ENCODE measurements at places on chromosomes 12 and 14.

GRCh38 chr12:56898938-56899337 lies 35.3 kb downstream of the SDR9C7 start:
- no peak for DNase-seq

DNA sequence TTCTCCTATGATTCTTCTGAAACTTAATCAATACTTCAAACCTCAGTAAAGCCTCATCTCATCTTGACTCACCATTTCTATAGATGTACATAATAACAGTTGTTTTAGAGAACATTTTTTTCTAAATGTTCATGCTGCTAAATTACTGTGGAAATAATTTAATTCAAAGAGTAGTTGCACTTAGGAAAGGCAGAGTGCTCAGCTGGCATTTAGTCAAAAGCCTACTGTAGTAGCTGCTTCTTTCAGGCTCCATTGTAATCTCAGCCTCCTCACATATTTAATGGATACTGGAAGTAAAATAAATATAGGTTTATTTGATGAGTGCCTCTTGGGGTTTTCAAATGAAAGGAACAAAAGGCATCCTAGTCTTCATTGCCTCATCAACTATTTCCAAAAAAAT lies 325.0 kb downstream of the CCER1 start:
- no peak for DNase-seq

- DNase-seq: no peak
Measured at GRCh38 chr12:48004053-48004941, at the start of gene COL2A1. TSS of gene COL2A1 (minus strand) at chr12:48004476. CDS start at chr12:48004321, 155 bp downstream.

GRCh38 chr14:88798156-88798555 lies 5.4 kb upstream of the EML5 start:
- no peak for DNase-seq

DNA sequence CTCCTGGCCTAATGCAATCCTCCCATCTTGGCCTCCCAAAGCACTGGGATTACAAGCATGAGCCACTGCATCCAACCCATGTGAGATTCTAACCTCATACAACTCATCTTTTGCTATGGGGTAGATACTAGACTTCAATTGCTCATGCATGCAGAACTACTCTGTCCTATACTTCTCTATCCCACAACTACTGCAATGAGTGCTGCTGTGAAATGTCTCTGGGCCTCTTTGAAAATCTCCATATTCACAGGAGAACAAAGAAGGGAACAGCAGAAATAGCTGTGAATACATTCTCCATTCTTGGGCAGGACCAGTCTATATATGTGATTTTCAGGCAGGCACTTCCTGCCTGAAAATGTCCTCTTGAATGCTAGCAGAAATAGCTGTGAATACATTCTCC lies 220.7 kb upstream of the GRIP1 start:
- DNase-seq: no peak

DNA sequence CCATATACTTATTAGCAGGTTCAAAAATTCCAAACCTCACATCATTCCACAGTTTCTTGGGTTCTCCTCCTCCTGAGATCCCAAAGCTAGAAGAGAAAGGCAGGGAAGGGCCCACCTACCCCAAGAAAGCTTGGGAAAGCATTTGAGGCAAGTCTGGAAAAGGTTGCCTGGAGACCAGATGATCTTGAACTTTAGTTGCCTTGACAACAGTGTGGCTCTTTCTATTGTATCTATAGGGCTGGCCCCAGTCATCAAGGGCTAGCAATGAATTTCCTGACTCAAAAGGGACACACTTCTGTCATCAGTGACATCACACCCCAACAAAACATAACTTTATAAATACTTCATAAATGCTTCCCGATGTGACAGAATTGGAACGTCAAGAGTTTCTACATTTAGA lies 40.0 kb downstream of the ZFYVE1 start:
- no peak for DNase-seq

- no peak for DNase-seq
Measured at GRCh38 chr12:118346895-118347294, 25.8 kb downstream of the TAOK3 start.

GRCh38 chr14:35368139-35368460 lies 36.4 kb downstream of the NFKBIA start:
- DNase-seq: no peak

- DNase-seq: no peak
Measured at GRCh38 chr12:107223821-107224220, 130.5 kb upstream of the CRY1 start.

DNA sequence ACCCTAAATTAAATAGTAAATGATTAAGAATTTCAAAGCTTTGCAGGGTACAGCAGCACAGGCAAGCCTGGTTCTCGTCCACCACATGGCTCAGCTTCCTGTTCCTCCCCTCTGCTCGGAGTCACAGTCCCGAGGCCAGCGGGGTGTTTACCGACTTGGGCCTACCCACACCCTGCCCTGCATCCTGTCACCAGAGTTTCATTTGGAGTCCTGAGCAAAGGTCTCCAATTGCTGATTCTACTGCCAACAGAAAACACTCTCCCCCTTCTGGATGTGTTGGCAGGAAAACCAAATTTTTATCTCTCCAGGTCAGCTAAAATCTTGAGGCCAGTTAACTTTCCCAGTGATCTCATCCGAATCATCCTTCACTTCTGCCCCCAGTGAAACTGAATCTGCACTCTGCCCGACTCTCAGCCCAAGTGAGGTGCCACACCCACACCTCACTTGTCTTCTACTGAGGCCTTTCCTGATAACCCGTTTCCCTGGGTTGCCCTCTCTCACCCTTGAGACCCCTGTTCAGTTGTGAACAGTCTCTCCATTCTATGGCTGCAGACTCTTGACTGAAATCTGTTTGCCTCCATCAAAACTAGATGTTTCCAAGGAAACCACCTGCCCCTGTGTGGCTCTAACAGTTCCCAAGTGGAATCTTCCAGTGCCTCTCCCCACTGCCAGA lies 71.2 kb downstream of the VCPKMT start:
- no peak for DNase-seq

DNA sequence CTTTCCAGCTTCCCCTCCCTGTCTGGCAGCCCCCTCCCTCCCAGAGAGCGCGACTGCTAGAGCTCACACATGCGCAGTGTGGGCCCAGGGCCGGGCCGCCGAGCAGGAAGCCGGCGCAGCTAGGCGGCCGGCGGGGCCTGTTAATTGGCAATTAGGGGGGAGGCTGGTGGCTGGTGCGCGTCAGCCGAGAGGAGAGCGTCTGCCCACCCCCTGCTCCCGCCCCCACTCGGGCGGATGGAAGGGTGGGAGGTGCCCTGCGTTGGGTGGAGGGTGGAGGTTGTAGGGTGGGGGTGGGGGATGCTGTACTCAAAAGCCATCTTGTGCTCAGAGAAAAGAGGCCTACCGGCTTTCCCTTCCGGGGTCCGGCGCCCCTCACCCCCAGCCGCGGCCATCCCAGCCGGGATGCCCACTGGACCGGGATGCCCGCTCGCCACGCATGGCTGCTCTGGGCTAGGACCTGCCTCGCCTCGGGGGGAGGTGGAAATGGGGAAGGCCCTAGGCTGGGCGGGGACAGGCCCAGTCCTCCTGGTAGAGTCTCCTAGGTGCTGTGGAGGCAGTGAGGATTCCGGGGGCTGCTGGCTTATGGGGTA lies 9.2 kb downstream of the HOXC8 start:
- peak; percentile 38 for DNase-seq

- DNase-seq: no peak
Measured at GRCh38 chr12:96146747-96147146, 47.4 kb upstream of the ELK3 start.

DNA sequence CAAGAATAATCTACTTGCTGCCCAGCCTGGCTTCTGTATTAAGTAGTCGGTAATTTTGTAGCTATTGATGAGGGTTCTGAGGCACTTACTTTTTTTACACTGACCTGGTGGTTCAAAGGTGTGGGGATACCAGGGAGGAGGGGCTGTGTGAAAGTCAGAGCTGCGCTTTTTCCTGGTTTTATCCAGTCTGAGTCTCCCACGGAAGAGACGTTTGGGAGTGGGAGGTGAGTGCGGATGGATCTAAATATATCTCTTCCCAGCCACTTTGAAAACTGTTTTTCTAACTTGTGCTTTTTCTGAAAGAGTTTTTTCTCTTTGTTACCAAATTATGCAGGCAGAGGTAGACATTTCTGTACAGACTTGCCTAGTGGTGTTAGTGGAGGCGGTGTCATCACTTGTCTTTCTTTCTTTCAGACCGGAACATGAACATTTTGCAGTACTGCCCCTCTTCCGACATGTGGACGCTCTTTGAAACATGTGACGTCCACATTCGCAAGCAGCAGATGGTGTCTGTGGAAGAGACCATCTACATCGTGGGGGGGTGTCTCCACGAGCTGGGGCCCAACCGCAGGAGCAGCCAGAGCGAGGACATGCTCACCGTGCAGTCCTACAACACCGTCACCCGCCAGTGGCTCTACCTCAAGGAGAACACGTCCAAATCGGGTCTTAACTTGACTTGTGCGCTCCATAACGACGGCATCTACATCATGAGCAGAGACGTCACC lies 17.4 kb upstream of the MANSC4 start:
- DNase-seq: no peak

DNA sequence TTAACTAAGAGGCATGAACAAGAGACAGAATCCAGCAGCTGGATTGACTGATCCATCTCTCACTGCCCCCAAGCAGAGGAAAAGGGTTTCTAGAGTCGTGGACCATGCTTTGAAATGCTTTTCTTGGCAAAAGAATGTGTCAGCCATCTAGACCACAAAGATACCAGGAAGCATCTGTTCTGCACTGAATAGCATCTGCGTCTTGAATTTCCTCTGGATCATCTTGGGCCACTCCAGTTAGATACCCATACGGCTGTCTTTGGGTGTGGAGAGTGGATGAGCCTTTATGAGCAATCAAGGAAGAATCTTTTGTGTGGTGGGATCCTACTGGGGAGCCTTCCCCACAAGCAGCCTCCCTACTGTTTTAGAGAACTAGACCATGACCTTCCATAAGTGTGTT lies 16.0 kb upstream of the RFX4 start:
- no peak for DNase-seq

GRCh38 chr14:81686512-81686911 lies 152.9 kb upstream of the SEL1L start:
- no peak for DNase-seq

GRCh38 chr12:5945071-5946008 lies at the start of gene ANO2:
TSS of gene ANO2 (minus strand) at chr12:5945259. CDS start at chr12:5945217, 42 bp downstream.
- no peak for DNase-seq

DNA sequence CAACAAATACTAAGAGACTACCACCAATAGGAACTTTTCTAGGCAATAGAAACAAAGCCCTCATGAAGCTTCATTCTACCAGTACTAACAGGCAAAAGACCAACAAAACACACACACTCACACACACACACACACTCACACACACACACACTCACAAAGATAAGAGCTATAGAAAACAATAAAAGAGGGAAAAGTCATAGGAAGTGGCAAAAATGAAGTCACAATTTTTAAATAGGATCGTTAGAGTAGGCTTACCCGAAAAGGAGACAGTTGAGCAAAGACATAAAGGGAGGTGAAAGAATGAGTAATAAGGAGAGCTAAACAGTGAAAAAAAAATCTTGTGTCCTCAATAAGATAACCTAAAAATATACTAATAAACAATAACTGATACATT lies 66.5 kb downstream of the C2CD5 start:
- DNase-seq: no peak
